ENCODE measurements at places on chromosomes 12 and 14.

GRCh38 chr12:89492883-89493282 is 31.7 kb downstream of the GALNT4 start:
- DNase-seq: no peak

- DNase-seq: no peak
Observed at GRCh38 chr12:6883252-6883651, 10.1 kb upstream of the SPSB2 start.

DNA sequence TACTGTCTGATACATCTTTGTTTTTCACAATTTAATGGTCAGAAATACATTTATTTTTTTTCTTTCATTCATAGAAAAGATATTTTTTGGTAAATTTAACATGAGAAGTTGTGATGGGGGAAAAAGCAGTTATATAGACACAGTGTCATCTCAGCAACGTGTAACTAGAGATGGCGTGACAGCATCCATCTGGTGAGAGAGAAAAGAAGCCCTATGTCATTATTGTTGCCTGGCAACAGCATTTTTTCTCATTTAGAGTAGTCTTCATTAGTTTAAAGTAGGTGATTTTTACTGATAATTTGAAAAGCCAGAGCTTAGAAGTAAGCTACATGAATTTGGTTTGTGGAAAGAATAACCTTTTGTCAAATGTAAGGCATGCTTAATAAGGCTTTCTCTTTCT is 128.6 kb downstream of the ACSS3 start:
- no peak for DNase-seq

GRCh38 chr14:76245097-76245496 is 93.4 kb downstream of the GPATCH2L start:
- DNase-seq: no peak

Data from SK-N-MC (cell line).